ENCODE measurements at places on chromosomes 3 and 15.
A peak's percentile ranks its signal among the peaks of the same experiment; 100 is the strongest.

DNA sequence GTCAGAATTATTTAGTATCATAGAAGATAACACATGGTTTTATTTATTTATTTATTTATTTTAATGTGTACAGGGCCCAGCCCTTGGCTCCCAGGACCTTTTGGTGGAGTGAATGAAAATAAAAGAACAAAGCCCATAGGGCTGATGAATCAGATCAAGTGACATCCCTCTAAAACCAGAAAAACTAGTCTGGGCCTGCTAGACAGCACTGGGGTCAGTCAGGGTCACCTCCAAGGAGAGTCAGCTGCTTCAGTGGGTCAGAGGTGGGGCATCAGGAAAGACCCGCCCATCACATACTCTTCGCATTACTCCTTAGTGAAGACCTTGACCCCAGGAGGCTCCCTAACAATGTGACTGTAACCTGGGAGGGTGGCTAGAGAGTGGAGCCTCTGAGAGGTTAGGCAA lies 12.8 kb downstream of the PPCDC start:
- peaks cover 36% of the 10 kb centered on the region for H3K36me3 ChIP-seq
- H3K4me1 ChIP-seq = peaks cover 53% of the 10 kb centered on the region
- no peaks in the 10 kb centered on the region for H3K27me3 ChIP-seq
- H3K27ac ChIP-seq = peak overlapping the region; percentile 93
- DNase-seq = no peak

GRCh38 chr3:61697301-61697700 lies 135.9 kb downstream of the PTPRG start:
- H3K27me3 ChIP-seq = no peaks in the 10 kb centered on the region
- no peak overlapping the region for H3K4me3 ChIP-seq
- H3K4me1 ChIP-seq = peaks cover 32% of the 10 kb centered on the region
- DNase-seq = no peak
- H3K36me3 ChIP-seq = no peaks in the 10 kb centered on the region

GRCh38 chr3:125002414-125003368 lies 53.1 kb downstream of the HEG1 start:
- H3K27me3 ChIP-seq = no peaks in the 10 kb centered on the region
- no peak for DNase-seq
- H3K27ac ChIP-seq = peak overlapping the region; percentile 64
- peaks cover 9% of the 10 kb centered on the region for H3K36me3 ChIP-seq
- H3K4me3 ChIP-seq = peak overlapping the region; percentile 37

DNA sequence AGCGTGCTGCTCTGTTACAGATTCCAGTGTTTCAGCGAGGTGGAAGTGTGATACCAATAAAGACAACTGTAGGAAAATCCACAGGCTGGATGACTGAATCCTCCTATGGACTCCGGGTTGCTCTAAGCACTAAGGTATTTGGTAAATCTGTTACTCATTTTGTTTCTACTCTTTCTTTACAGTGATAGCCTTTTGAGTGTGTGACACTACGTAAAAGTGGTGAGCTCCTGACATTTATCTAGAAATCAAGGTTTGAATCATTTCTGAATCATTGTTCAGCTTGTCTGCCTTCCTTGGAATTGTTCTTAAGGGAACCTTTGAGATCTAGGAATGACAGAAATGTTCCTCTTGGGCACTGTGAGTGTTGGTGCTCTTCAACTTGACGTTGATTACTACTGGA lies 11.2 kb upstream of the CAPN3 start:
- H3K4me1 ChIP-seq = no peaks in the 10 kb centered on the region
- no peak overlapping the region for H3K4me3 ChIP-seq
- no peak for DNase-seq
- no peak overlapping the region for H3K27ac ChIP-seq
- no peaks in the 10 kb centered on the region for H3K27me3 ChIP-seq

- DNase-seq = no peak
- no peak overlapping the region for H3K4me3 ChIP-seq
- no peaks in the 10 kb centered on the region for H3K36me3 ChIP-seq
- peaks cover 4% of the 10 kb centered on the region for H3K27me3 ChIP-seq
- no peak overlapping the region for H3K27ac ChIP-seq
Observed at GRCh38 chr15:93897377-93897776, 334.0 kb upstream of the MCTP2 start.

GRCh38 chr3:17140670-17141505 lies 256.1 kb downstream of the PLCL2 start:
- no peaks in the 10 kb centered on the region for H3K36me3 ChIP-seq
- DNase-seq = no peak
- H3K27me3 ChIP-seq = peaks cover 5% of the 10 kb centered on the region
- H3K4me1 ChIP-seq = peaks cover 5% of the 10 kb centered on the region
- no peak overlapping the region for H3K4me3 ChIP-seq

GRCh38 chr3:10357095-10357494 lies 36.2 kb upstream of the SEC13 start:
- DNase-seq = no peak
- no peak overlapping the region for H3K4me3 ChIP-seq
- H3K4me1 ChIP-seq = peaks cover 3% of the 10 kb centered on the region
- H3K27ac ChIP-seq = no peak overlapping the region

- peaks cover 10% of the 10 kb centered on the region for H3K4me1 ChIP-seq
- H3K36me3 ChIP-seq = peaks cover 13% of the 10 kb centered on the region
- H3K4me3 ChIP-seq = no peak overlapping the region
- H3K27ac ChIP-seq = no peak overlapping the region
- DNase-seq = no peak
Observed at GRCh38 chr3:197216169-197216860, 82.1 kb downstream of the DLG1 start.

- H3K27me3 ChIP-seq = no peaks in the 10 kb centered on the region
- no peaks in the 10 kb centered on the region for H3K4me1 ChIP-seq
- DNase-seq = no peak
- H3K36me3 ChIP-seq = no peaks in the 10 kb centered on the region
- no peak overlapping the region for H3K27ac ChIP-seq
Observed at GRCh38 chr3:133162670-133163305, 124.6 kb downstream of the TMEM108 start.

GRCh38 chr3:172317984-172318383 lies 130.3 kb downstream of the GHSR start:
- peaks cover 54% of the 10 kb centered on the region for H3K36me3 ChIP-seq
- DNase-seq = no peak
- H3K27ac ChIP-seq = peak overlapping the region; percentile 20

DNA sequence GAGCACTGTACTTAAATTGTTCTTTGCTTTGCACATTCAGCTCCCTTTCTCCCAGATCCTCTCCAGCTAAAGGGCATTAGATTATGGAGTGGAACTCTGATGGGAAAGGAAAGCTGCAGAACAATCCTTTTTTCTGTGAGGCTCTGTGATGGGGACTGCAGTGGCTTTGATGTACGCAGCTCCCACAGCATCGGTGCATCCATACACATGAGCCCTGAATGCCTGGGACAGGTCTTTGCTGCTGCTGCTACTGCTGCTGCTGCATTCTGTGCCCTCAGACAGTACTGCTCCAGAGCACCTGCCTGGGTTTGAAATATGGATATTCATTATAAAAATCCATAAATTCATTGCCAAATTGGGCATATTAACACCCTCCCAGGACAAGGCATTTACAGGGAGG lies 164.4 kb downstream of the WDR76 start:
- no peaks in the 10 kb centered on the region for H3K36me3 ChIP-seq
- no peak for DNase-seq
- no peaks in the 10 kb centered on the region for H3K4me1 ChIP-seq
- H3K27ac ChIP-seq = no peak overlapping the region
- H3K27me3 ChIP-seq = no peaks in the 10 kb centered on the region

DNA sequence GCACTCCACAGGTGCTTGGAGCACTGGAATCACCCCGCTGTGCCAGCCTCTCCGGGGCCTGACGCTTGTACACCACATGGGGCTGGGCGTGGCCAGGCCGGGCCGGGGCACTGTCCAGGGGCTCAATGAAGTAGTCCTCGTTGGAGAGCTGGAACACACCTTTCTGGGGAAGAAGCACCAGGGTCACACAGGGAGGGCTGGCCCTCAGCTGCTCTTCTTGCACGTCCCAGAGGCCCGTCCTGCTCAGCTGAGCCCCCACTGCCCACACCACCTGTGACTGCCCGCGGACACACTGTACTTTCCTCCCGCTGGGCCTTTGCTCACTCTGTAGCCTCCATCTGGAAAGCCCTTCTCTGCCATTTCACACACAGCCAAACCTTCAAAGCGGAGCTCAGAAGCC lies 13.3 kb downstream of the ADAMTS7 start:
- H3K27me3 ChIP-seq = no peaks in the 10 kb centered on the region
- H3K27ac ChIP-seq = no peak overlapping the region
- no peaks in the 10 kb centered on the region for H3K4me1 ChIP-seq
- no peak overlapping the region for H3K4me3 ChIP-seq

- no peak overlapping the region for H3K27ac ChIP-seq
- no peak for DNase-seq
- peaks cover 16% of the 10 kb centered on the region for H3K27me3 ChIP-seq
- no peak overlapping the region for H3K4me3 ChIP-seq
- H3K4me1 ChIP-seq = peaks cover 21% of the 10 kb centered on the region
- H3K36me3 ChIP-seq = peaks cover 5% of the 10 kb centered on the region
Observed at GRCh38 chr3:61796088-61796680, 234.8 kb downstream of the PTPRG start.

- no peak overlapping the region for H3K27ac ChIP-seq
- DNase-seq = no peak
- H3K36me3 ChIP-seq = peaks cover 22% of the 10 kb centered on the region
- H3K4me3 ChIP-seq = no peak overlapping the region
Observed at GRCh38 chr15:80942266-80942665, 47.4 kb downstream of the MESD start.

DNA sequence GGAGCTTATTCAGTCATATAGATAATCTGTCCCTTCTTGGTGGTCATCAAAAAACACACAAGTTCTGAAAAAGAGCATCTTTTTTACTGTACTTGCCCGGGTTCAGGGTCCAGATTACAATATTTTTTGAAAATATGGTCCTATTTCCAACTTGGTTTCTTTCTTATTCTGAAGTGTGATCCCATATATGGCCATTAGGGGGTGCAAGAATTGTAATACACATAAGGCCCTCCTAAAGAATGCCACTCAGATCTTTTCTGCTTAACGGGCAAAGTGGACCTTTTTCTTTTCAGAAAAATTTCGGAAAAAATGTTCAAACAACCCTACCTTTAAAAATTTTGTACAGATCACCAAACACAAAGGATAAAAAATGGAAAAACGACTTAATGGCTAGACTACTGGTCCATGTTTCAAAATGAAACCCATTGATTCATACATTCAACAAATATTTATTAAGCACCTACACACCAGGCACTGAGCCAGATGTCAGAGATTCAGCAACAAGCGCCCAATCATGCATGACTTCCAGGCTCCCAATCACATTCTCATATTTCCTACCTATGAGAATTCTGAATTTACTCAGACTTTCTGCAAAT lies 102.0 kb upstream of the MYRIP start:
- H3K4me3 ChIP-seq = no peak overlapping the region
- H3K27me3 ChIP-seq = peaks cover 9% of the 10 kb centered on the region
- H3K36me3 ChIP-seq = no peaks in the 10 kb centered on the region
- H3K4me1 ChIP-seq = no peaks in the 10 kb centered on the region

GRCh38 chr3:48595075-48595525 lies at the start of gene COL7A1:
TSS of gene COL7A1 (minus strand) at chr3:48595329. CDS start at chr3:48595159, 170 bp downstream.
- peaks cover 32% of the 10 kb centered on the region for H3K4me1 ChIP-seq
- peaks cover 13% of the 10 kb centered on the region for H3K36me3 ChIP-seq
- peaks cover 3% of the 10 kb centered on the region for H3K27me3 ChIP-seq
- peak within 1 kb of the TSS; percentile 75 for H3K27ac ChIP-seq
- DNase-seq = no peak

DNA sequence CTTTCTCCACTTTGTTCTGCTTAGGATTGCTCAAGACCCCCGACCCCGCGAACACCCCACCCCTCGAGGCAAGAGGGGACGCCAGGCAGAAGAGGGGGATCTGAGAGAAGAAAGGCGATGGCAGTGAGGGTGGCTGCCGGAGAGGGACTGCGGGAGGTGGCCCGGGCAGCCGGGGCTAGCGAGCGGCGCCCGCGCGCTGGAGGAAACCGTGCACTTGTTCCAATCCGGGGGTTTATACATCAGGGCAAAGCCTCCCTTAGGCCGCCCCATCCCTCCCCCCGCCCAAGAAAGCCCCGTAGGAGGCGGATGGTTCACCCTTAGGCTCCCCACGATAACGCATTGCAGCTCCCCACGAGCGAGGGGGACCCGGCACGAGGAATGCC lies 475 bp downstream of the ERC2 start:
- no peak overlapping the region for H3K27ac ChIP-seq
- H3K36me3 ChIP-seq = no peaks in the 10 kb centered on the region
- peaks cover 35% of the 10 kb centered on the region for H3K27me3 ChIP-seq
- H3K4me3 ChIP-seq = peak overlapping the region; percentile 99
- DNase-seq = no peak

GRCh38 chr15:45386420-45386819 lies 8.1 kb upstream of the GATM start:
- peaks cover 60% of the 10 kb centered on the region for H3K27me3 ChIP-seq
- no peaks in the 10 kb centered on the region for H3K4me1 ChIP-seq
- no peak overlapping the region for H3K27ac ChIP-seq
- no peak overlapping the region for H3K4me3 ChIP-seq
- no peaks in the 10 kb centered on the region for H3K36me3 ChIP-seq

GRCh38 chr3:197546307-197547085 lies 9.3 kb downstream of the BDH1 start:
- H3K36me3 ChIP-seq = no peaks in the 10 kb centered on the region
- no peak for DNase-seq
- H3K27ac ChIP-seq = peak overlapping the region; percentile 82
- peaks cover 16% of the 10 kb centered on the region for H3K4me1 ChIP-seq
- no peak overlapping the region for H3K4me3 ChIP-seq
- H3K27me3 ChIP-seq = no peaks in the 10 kb centered on the region

Measured in type B pancreatic cell (in vitro differentiated cells).